ENCODE measurements at places on chromosomes 7 and 10.

DNA sequence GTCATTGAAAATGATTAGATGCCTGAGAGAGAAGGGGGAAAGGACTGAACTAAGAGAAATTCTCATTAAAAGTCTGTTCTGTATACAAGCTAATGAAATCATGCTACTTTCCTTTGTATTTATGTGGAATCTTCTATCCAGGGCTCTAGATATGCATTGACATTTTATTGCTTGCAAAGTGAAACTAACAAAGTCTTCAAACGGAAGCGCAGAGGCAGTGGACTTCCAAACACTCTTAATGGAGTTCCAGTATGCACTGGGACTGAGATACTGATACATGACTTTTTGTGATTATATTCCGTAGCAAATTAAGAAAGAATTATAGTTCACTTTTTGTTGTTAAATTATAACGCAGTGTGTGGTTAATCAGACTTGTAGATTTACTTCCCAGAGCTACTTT lies 166.8 kb upstream of the TBX20 start:
- DNase-seq = no peak

GRCh38 chr10:99765672-99766301 lies 16.7 kb upstream of the ABCC2 start:
- DNase-seq = no peak

- no peak for DNase-seq
Observed at GRCh38 chr7:112307506-112307905, 101.0 kb downstream of the ZNF277 start.

- DNase-seq = no peak
Observed at GRCh38 chr7:77823787-77824186, 25.2 kb downstream of the PHTF2 start.

DNA sequence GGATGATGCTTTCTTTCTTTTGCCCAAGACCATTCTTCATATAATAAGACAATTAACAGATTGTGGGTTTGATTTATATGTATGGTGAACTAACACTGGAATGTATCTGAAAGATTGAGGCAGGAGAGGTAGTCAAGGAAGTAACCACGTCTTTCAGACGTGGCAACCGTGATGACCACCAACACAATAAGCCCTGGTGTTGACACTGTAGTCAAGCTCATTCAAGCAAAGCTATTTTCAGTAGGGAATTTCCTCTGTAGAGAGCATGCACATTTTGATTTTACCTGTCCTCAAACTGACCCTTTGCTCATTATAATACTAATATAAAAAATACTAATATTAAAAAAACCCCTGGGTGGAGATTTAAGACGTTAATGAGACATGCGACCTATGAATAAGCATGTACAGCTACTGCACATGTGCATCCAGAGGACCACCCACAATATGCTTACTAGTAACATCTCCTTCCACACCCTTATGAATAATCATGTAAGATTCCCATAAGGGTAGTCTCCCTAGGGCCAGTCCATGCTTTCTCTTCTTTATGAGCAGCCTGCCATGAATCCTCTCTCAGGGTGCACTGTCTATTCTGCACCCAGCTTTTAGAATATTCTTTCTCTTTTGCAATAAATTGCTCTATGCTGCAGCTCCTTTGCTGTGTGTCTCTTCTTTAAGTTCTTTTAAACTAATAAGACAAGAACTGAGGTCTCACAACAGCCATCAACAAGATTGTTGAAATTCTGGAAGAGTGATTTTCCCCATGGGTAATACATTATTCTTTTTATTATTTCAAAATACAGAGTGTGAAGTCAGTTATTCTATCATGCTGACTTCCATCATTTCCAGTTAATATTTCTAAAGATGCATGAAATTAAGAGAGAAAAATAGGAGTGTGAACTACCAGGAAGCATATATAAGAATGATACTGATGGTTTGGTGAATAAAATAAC lies 151.3 kb upstream of the NPVF start:
- DNase-seq = no peak

DNA sequence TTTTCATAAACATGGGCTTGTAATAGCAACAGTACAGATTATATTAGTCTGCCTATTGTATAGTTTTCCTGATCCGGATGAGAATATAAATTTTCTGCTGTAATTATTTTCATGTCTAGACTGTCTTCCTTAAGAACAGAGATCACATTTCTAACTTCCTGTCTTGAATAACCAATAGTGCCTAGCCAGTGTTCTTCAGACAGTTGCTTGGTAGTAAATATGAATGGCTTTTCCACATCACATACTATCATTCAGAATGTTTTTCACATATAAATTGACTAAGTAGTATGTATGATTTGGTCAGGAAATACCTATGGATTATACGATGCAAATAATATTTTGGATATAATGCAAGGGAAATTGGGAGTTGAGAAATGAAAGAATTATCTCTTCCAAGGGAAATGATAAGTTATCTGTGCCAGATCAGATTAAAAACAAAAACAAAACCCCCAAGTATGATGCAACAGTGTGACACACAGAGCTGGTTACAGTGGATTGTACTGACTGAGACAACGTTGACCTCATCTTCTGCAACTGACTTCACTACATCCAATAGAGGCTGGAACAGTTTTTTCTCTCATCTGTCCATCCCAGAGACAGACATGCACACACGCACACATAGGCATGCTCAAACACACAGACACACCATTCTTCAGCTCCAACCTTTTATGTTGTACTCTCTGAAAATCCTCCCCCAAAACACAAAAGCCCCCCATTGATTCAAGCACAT lies 16.4 kb downstream of the ITGA8 start:
- DNase-seq = no peak

- no peak for DNase-seq
Observed at GRCh38 chr10:29279779-29280487, 8.9 kb upstream of the LYZL1 start.

DNA sequence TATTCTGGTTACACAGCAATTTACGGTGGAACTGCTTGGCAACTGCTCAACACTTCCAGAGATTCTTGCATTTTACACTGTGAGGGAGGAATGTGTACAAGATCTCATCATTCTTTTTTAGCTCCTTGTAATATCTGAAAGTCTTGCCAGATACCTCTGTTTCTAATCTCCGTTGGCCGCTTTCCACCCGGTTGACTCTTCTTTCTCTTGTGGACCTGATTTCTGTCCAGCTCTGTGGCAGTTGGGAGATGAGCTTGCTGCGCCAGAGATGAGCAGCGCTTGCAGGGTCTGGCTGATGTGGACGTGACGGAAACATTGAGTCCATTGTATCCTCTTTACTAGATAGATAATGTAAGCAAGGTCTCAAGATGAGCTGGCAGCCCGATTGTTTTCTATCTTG lies 27.6 kb downstream of the SPAG6 start:
- DNase-seq = no peak

DNA sequence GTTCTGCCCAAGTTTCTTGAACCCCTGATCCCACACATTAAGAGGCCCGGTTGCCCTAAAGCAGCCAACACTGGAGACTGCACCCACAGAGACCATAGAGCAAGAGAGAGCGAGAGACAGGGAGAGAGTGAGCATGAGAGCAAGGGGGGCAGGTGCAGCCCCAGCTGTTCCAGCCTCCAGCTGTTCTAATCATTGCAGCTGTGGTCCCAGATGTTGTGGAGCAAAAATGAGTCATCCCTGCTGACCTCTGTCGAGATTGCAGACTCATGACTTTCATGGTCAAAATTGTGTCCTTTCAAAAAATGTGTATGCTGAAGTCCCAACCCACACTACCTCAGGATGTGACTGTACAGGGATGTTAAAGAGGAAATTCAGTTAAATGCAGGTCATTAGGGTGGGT lies 143.9 kb upstream of the FRMD4A start:
- DNase-seq = no peak

GRCh38 chr7:22726907-22727713 lies at the start of gene IL6:
Gene IL6, plus strand, starts transcription at chr7:22727200. Its CDS starts 63 bp downstream, at chr7:22727263.
- peak; percentile 62 for DNase-seq

- DNase-seq = peak; percentile 12
Observed at GRCh38 chr10:132527339-132528063, 10.1 kb upstream of the INPP5A start.

DNA sequence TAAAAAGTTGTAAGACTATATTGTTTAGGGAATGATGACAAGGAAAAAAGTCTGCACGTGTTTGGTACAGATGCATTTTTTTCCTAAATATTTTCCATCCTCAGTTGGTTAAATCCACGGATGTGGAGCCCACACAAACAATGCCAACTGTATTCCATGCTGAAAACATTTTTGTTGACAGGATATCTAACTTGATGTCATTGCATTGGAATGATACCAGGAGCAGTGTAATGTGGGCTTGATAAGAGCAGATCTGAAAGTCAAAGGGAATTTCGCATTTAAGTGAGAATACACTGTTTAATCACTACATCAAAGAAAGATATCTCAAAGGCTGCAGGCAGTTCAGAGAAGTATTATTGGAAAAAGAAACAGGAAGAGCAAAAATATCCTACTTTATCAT lies 49.5 kb upstream of the TMEM140 start:
- no peak for DNase-seq

GRCh38 chr10:94363251-94363565 lies 469 bp upstream of the NOC3L start:
- no peak for DNase-seq

DNA sequence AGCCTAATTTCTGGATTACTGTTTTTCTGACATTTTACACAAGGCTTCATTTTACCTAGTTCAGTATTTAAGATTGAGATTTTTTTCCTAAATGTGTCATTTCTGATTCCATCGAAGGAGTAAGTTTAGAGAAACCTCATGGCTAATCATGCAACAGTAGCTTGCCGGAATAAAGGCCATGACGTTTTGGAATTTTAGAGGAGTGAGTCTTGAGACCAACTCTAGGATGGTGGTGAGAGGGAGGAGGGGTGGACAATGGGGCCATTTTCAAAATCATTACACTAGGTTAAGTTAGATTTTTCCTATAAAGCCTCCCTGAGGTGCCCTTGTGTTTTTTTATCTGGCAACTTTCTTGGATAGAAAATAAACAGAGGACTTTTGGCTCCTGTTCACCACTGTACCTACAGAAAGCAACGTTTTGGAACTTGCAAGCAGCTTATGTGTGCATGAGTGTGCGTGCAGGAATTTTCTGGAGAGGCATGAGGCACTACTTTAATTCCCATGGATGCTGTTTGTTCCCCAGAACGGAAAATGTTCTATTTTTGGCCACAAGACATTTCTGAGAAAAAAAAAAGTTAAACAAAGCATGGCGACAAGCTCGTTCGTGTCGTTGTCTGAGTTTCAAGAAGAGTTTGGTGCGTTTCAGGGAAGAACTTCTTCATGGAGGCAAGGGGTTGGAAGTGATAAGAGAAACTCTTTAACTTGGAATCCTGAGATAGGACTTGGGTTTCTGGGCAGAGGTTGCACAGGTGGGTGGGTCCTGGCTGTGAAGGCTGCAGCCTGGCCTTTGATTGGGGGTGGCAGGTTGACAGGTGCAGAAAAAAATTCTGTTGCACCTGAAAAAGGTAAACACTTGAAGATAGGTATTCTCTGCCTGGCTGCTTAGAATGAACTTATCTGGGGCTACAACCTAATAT lies 178.1 kb downstream of the PTEN start:
- DNase-seq = no peak

DNA sequence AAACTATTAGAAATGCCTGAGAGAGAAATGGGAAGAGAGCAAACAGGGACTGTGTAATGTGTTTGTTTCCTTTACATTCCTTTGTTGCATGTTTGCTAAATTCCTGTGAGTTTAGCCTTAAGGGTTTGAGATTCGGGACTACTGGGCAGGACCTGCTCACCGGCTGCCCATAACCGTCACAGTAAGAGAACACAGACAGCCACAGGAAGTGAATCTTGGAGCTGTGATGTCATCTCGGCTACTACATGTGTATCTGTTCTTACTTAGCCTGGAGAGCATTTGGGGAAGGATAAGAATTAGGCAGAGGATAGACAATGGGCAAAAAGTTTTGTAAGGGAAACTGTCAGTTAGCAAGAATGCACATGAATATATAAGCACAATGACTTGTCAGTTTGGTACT lies 485.1 kb upstream of the KLF6 start:
- DNase-seq = peak; percentile 23

- DNase-seq = no peak
Observed at GRCh38 chr10:66378117-66378876, 547.5 kb upstream of the LRRTM3 start.

DNA sequence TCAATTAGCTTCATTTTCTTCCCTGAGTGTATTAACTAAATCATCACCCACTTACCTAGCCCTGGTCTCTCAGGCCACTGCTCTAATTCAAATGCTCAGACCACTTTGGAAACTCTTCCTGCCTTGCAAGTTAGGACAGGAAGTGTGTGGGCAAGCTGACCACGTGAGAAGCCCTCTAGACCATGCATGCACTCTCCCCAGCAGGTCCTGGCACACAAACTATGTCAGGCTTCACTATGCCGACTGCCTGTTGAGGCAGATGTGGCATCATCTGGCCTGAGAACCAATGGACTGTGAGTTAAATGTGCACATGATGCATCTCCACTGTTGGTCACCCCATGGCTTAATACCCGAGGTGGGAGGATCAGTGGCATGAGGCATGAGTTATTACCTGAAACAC lies 439.6 kb downstream of the GRID1 start:
- DNase-seq = no peak

- DNase-seq = no peak
Observed at GRCh38 chr10:94500063-94500462, 45.5 kb upstream of the HELLS start.

DNA sequence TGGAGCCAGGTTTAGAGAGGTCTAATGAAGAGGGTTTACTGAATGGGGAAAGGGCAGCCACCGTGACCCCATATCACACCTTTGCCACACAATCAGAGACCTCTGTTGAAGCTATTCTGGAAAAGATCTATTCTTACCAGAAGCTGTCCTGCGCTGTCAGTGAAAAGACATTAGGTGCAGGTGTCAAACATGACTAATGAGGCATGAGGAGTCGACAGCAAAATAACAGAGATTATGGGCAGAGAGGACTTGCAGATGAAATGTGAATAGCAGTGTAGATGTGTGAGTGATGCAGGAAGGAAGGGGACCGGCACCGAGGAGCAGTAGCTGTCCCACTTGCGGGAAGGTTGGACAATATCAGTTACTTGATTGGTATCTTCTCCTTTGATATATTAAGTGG lies 627.7 kb upstream of the GALNT17 start:
- DNase-seq = no peak

DNA sequence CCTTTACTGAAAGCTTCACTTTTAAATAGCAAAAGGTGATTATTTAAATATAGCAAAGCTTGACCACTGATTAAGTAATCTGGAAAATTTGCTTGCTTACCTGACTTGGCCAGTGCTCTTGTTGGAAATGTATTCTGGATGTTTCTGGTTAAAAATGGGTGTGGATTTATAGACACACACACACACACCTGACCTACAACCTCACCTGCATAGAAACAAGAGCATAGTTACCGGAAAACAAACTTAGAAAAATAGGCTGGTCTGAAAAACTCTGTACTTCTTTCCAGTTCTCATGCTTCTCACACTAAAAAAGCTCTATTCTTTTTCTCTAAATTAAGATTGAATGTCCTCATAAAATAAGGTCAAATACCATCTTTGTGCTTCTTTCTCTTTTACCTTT lies at the start of gene AGR3:
AGR3 (minus strand) TSS at position 140 of the 400 bp plus-strand sequence. CDS start 3,365 bp downstream, outside the sequence.
- no peak for DNase-seq
